ENCODE measurements at places on chromosomes 5 and 9. TPM values are rescaled to one million over a fixed set of nuclear protein-coding genes. Genes with fewer than 3 reads are reported as not detected.

- peak; percentile 7 for DNase-seq
- no peaks in the 10 kb centered on the region for H3K4me1 ChIP-seq
- no peak overlapping the region for H3K27ac ChIP-seq
- no peaks in the 10 kb centered on the region for H3K36me3 ChIP-seq
These were observed 73.8 kb downstream of the MRPL36 start for GRCh38 chr5:1725641-1726468.

DNA sequence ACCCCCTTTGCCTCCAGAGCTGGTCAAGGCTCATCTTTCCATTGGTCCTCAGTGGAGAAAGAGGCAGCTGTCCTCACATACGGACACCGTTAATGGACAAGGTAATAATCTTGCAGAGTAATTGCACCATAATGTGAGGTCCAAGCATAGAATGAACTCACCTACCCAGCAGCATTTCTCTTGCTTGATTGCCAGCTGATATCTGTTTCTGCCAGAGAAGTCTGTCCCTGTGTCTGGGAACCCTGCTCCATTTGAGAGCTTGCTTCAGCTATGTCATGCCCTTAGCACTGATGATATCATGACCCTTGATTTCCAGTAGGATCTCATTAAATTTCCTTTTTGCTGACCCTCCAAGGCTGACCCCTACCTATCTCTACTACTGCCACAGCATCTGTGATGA is 154.6 kb downstream of the PIK3R1 start:
- no peak overlapping the region for H3K4me3 ChIP-seq
- H3K4me1 ChIP-seq = no peaks in the 10 kb centered on the region
- H3K27me3 ChIP-seq = peaks cover 2% of the 10 kb centered on the region
- DNase-seq = no peak
- H3K27ac ChIP-seq = no peak overlapping the region

- no peaks in the 10 kb centered on the region for H3K36me3 ChIP-seq
- H3K27ac ChIP-seq = no peak overlapping the region
- no peak for DNase-seq
These were observed 3.6 kb upstream of the FST start for GRCh38 chr5:53476531-53477480.

DNA sequence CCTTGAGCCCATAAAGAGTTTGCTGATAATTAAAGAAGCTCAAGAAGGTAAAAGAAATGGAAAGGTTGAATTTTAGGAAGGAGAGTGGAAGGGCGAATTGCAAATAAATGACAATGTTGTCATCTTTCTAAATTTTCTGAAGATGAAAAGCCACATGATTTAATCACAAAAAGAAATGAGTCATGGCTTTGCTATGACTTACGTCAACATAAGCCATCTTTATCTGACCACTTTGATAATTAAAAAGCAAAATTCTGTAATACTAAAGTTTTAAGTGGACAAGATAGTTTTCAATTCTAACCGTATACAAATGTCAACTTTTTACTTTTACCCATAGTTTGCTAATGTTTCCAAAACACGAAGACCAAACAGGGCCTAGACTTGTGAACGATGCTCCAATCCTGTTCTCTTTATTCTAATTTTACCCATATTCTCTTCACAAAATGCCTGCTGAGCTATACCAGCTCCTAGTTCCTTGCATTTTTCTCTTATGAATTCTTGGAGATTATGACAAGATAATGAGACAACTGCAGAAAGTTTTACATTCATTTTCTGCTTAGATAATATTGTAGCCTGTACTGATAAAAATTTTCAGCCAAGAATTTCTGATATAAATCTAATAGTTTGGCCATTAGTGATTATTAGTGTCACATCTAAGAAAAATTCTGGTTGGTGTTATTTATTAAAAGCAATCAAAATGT is 21.8 kb upstream of the PRUNE2 start:
- no peaks in the 10 kb centered on the region for H3K4me1 ChIP-seq
- no peak overlapping the region for H3K4me3 ChIP-seq
- no peak for DNase-seq
- no peaks in the 10 kb centered on the region for H3K36me3 ChIP-seq

Gene PCDHGA7
- 0.41 TPM for total RNA-seq

Gene FAM81B
- total RNA-seq = not detected

Data from progenitor cell of endocrine pancreas (in vitro differentiated cells).